ENCODE measurements at places on chromosomes 11 and 22.

DNA sequence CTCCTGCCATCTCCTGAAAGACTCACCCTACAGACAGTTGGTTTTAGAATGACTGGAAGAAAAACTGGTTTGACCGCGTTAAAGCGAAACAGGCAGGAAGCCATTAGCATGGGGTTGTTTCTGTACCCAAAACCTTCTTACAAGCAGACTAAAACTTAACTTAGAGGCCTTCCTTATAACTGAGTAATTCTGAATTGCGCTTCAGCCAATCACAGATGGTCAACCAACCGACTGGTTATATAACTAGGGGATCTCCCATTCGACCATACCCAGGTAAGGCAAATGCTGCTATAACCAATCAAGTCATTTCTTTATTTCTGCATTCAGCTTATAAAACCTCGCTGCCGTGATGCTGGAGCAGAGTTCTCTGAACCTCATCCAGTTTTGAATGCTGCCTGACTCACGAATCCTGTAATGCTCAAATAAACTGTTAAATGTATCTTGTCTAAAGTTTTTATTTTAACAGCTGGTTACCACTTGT is 87.8 kb upstream of the DRD2 start:
- no peak for DNase-seq

DNA sequence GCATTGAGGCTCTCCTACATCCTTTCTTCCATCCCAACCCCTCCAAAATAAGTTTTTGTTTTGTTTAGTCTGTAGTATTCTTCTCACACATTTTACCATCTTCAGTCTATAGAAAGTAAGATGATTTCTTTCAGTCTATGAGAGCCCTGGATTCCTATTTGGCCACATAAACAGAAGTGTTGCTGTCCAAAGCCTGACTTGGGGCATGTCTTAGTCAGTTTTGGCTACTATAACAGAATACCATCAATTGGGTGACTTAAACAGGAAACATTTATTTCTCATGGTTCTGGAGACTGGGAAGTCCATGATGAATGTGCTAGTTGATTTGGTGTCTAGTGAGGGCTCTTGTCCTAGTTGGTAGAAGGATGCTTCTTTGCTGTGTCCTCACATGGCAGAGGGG is 146.8 kb upstream of the DDI1 start:
- DNase-seq = no peak

DNA sequence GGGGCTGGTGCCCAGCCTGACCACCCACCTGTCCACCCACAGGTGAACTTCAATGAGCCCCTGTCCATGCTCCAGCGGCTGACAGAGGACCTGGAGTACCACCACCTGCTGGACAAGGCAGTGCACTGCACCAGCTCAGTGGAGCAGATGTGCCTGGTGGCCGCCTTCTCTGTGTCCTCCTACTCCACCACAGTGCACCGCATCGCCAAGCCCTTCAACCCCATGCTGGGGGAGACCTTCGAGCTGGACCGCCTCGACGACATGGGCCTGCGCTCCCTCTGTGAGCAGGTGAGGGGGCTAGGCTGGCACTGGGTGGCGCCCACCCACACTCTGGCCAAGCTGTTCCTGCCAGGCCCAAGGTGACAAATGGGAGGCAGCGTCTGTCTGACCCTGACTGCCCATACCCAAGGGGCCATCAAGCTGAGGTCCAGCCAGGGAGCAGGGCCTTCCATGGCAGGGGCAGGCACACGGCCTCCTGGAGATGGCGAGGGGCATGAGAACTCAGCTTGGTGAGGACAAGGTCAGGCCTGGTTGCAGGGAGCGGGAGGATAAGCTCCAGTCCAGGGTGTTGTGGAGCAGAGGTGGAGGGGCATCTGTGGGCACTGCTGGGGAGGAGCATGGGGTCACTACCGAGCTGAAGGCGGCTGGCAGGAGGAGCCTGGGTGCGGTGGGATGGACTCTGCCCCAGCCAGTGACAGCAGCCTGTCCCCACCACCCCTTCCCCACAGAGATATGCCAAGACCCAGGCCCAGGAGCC is 77.7 kb downstream of the MORC2 start:
- no peak for DNase-seq

GRCh38 chr22:22547692-22548300 is 11.3 kb downstream of the PRAME start:
- DNase-seq = no peak

DNA sequence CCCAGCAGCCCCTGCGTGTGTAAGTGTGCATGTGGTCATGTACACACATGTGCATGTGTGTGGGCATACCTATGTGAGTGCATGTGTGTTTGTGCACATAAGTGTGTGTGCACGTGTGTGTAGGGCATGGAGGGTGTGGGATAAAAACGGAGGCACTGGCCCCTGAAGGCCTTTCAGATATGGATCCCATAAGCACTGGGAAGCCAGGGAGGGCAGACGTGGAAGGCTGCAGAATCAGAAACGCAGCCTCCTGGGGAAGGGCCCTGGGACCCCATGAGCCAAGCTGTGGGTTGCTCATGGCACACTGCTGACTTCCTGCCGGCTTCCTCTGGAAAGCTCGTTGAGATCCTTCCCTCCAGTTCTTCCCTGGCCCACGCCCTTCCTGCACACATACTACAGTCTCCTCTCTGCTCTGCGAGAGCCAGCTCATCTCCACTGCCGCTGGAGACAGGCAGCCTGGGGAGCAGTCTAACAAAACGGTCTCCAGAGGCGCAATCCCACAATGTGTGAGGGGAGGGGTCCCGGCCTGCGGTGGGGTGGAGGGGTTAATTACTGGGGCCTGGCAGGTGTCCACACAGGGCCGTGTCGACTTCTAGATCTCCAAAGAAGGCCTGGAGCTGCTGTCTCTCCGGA is 435.2 kb upstream of the B3GAT1 start:
- no peak for DNase-seq

DNA sequence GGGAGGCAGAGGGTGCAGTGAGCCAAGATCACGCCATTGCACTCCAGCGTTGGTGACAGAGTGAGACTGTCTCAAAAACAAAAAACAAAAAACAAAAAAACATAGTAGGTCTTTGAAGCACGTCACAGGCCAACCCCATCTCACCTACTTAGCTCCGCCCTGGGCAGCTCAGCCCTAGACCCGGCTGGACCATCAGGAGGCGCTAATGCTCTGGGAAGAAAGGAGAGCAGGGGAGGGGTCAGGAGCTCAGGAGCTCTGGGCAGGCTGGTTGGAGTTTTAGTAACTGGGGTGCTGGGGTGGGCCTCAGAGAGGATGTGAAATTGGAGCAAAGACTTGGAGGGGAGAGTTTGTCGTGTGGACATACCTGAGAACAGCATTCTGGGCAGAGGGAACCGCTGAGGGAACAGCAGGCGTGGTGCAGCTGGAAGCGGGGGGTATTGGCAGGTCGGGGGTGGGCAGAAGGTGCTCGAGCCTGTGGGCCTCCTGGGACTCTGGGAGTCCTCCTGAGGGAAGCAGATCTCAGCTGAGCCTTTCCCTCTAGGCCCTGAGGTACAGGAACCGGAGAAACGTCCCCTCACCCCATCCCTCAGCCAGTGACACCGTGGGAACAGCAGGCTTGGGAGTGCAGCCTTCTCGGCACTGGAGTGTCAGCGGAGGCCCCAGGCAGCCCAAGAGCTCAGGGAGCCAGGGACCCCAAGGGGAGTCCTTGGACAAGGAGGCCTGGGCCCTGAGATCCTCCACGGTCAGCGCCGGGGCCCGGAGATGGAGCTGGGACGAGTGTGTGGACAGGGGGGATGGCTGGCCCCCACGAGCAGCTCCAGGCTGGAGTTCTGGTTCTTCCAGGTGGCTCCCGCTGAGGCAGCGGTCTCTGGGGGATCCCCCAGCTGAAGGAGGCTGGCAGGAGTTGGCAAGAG is 2.2 kb upstream of the RPS6KA4 start:
- no peak for DNase-seq

DNA sequence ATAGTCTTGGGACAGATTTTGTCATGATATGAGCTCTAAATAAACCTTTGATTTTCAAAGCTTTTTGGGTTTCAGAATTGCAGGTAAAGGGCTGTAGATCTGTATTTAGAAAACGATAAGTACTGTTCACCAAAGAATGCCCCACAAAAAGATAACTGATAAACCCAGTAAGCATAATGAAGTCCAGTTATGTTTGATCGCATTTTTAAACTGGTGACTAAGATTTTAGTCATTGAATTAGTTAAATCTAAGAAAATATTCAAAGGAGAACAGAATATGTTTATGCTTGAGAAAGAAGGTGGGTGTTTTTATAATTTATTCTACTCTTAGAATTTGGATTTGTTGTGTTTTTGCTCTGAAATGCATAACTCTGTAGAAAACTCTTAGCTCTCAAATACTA is 11.6 kb downstream of the DEPDC7 start:
- no peak for DNase-seq

DNA sequence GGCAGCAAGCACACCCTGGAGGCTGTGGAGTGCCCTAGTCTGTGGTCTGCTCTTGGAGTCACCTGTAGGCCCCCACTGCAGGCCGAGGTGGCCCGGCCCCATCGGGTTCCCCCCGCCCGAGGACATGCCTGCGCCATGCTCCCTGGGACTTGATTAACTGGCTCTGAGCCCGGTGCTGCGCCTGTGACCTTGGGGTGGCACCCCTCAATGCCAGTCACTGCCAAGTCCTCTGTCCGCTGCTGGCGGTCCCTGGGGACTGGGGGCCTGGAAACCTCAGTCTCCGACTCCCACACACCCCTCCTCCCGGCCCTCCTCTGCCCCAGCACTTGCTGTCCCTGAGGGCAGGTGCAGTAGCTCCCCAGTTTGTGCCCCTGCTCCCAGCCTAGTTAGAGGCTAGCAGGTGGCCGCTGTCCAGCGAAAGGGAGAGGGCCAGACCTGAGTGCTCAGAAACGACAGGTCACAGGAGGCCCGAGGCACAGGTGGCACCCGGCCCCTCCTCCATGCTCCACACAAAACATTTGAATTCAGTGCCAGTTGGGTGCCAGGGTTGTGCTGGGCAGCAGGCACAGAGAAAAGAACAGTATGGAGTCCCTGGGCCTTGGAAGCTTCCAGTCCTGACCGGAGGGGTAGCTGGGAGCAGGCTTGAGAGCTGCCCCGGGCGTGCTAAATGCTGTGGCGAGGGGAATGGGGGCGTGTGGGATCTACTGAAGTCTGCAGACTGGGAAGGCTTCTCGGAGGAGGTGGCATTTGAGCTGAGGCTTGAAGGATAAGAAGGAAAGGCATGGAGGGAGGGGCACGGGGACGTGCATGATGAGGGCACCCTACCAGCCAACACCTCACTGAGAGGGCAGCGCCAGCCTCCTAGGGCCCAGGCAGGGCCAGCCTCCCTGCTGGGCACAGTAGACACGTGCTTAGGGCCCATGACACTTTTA is 16.4 kb upstream of the FLRT1 start:
- DNase-seq = no peak

DNA sequence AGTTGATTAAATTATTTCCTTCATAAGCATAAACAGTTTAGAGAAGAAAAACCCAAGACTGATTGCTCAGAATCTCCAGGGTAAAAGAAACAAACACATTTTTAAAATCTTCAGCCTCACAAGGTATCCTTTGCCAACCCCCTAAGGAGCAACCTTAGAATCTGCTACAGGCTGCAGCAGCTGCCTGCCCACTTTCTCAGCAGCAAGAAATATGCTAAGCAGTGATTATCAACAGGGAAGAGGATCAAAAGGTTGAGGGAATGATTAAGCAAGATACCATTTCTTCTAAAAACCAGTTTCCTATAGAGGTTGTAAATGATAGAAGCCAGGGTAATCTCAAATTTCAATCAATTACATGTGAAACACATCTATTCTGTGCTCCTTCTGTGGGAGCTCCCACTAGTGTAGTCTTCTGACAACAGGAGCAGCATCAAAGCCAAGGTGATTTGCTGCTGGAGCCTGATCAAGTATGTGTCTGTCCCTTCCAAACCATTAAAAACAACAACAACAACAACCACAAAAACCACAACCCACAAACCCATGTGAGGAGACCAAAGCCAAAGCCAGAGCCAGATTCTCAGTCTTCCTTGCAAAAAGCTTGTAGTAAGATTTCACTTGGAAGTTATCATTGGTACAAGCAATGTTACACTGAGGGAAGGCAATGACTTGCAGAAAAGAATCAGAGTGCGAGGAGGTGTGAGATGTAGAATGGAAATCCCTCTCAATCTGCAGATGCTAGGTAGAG is 761.2 kb downstream of the DLG2 start:
- no peak for DNase-seq

DNA sequence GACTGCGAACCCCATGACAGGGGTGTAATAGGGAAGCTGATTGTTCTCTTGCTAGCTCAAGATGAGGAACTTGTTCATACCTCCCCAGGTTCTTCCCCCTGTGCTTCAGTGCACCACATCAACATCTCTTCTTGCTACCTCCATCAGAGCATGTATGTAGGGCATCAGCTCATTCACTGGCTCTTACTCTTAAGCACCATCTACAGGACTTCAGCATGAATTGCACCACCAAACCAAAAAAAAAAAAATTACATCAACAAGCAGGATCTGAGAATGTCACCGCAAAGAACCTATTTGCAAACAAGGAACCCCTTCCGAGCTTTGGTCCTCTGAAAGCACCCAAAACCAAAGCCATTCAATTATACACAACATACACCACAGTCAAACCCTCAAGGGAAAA is 2226.5 kb upstream of the RAG2 start:
- no peak for DNase-seq

Data from hindlimb muscle (tissue), 1 donor.